T-helper 22 cell (primary cell): ENCODE measurements at places on chromosomes 16 and 17.

GRCh38 chr16:24255456-24256371 is at the start of gene CACNG3:
Gene CACNG3, plus strand, starts transcription at chr16:24256335. Its CDS starts 420 bp downstream, at chr16:24256755.
- DNase-seq: peak; percentile 7

DNA sequence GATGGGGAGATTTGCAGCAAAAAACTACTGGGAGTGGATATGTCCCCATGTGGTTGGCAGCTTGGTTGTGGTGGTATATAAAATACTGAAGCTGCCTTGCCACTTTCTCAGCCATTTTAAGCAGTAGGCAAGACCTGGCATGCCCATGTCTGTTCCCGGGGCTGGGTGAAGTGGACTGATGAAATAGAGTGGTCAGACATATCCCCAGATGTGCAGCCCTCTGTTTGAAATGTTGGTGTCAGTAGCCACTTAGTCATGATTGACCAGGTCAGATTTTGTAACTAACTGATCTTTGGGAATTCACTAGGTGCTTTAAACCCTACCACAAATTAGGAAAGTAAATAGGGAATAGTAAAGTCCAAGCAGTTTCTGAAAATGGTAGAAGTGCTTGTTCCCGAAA is 151.6 kb downstream of the PHKB start:
- no peak for DNase-seq

GRCh38 chr16:16989368-16989767 is 481.4 kb downstream of the XYLT1 start:
- DNase-seq: no peak

GRCh38 chr17:32112416-32112815 is 29.9 kb upstream of the RHOT1 start:
- no peak for DNase-seq

GRCh38 chr16:66524601-66525164 is 25.2 kb downstream of the TK2 start:
- DNase-seq: no peak

DNA sequence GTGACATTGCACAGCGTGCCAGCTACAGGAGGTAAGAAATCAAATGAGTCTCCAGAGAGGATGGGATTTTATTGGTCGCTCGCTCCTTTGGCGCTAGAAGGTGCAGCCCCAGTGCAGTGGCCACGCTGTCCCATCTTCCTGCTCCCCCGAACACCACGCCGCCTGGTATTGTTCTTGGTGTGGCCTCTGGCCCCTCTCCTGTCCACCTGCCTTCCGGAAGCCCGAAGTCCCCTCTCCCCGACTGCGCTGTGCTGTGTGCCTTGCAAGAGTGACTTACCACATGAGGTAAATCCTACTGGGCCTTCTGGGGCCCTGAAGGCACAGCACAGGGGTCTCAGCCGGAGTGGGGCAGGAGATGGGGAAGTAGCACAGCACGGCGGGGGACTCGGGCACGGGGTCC is 58.2 kb downstream of the MARCHF10 start:
- DNase-seq: no peak
